Vagina (tissue), 2 donors: ENCODE measurements at places on chromosomes 4 and X. TPM values are rescaled to one million over a fixed set of nuclear protein-coding genes. Genes with fewer than 3 reads are reported as not detected.
A peak's percentile ranks its signal among the peaks of the same experiment; 100 is the strongest.

GRCh38 chr4:120130786-120131185 lies 64.1 kb upstream of the MAD2L1 start:
- H3K4me1 ChIP-seq, result no peaks in the 10 kb centered on the region
- H3K27me3 ChIP-seq, result no peaks in the 10 kb centered on the region
- DNase-seq, result no peak

GRCh38 chr4:155964016-155964891 lies 10.6 kb upstream of the CTSO start:
- H3K4me1 ChIP-seq, result no peaks in the 10 kb centered on the region
- peak overlapping the region; percentile 61 for H3K27ac ChIP-seq
- no peak overlapping the region for H3K4me3 ChIP-seq
- no peaks in the 10 kb centered on the region for H3K27me3 ChIP-seq

GRCh38 chr4:13892739-13893105 lies 265.2 kb upstream of the BOD1L1 start:
- no peaks in the 10 kb centered on the region for H3K27me3 ChIP-seq
- peaks cover 7% of the 10 kb centered on the region for H3K4me1 ChIP-seq
- no peaks in the 10 kb centered on the region for H3K36me3 ChIP-seq
- no peak for DNase-seq
- H3K27ac ChIP-seq, result no peak overlapping the region

GRCh38 chrX:124223524-124223923 lies 108.9 kb upstream of the TEX13D start:
- no peak for DNase-seq
- no peaks in the 10 kb centered on the region for H3K27me3 ChIP-seq
- no peaks in the 10 kb centered on the region for H3K36me3 ChIP-seq
- no peak overlapping the region for H3K4me3 ChIP-seq

DNA sequence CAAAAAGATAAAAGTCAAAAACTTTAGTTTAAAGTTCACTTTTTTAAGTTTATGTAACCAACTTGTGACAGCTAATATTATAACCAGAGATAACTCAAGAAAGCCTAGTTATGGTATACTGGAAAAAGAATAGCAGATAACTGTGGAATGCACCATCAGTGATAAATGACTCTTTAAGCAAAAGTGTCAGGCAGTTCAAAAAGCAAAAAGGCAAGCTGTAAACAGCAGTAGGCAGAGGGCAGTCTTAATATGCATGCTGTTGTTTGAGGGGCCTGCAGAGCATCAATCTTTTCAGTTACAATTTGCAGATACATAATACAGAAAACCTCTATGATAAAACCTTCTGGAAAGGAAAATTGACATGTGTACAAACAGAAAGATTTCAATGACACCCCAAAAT lies 81.8 kb upstream of the JADE1 start:
- H3K4me1 ChIP-seq, result no peaks in the 10 kb centered on the region
- no peak for DNase-seq
- H3K27me3 ChIP-seq, result no peaks in the 10 kb centered on the region
- H3K4me3 ChIP-seq, result no peak overlapping the region

GRCh38 chr4:24736066-24736465 lies 59.3 kb upstream of the SOD3 start:
- no peaks in the 10 kb centered on the region for H3K27me3 ChIP-seq
- no peaks in the 10 kb centered on the region for H3K4me1 ChIP-seq
- H3K27ac ChIP-seq, result no peak overlapping the region
- H3K36me3 ChIP-seq, result no peaks in the 10 kb centered on the region
- H3K4me3 ChIP-seq, result no peak overlapping the region
- DNase-seq, result no peak

DNA sequence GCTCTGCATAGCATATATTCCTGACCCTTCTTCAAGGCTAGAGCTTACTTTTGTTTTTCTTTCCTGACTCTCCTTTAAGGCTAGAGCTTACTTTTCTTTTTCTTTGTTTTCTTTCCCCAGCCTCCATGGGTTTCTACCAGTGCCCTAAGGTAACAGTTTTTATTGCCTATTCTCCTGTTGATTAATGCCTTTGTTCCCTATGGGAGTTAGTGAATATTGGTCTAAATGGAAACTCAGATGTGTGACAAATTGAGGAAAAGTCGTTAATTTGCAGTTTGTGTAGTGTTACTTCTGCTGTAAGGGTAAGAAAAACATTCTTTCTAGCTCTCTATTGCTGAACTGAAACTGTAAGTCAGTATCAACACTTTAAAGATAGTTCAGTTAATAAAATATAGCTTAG lies 358.7 kb downstream of the IL15 start:
- H3K27ac ChIP-seq, result no peak overlapping the region
- H3K4me3 ChIP-seq, result no peak overlapping the region
- H3K4me1 ChIP-seq, result no peaks in the 10 kb centered on the region
- no peaks in the 10 kb centered on the region for H3K27me3 ChIP-seq

GRCh38 chr4:94843216-94843615 lies 85.5 kb downstream of the BMPR1B start:
- H3K4me1 ChIP-seq, result no peaks in the 10 kb centered on the region
- H3K27ac ChIP-seq, result no peak overlapping the region
- DNase-seq, result no peak

- no peak for DNase-seq
- no peak overlapping the region for H3K4me3 ChIP-seq
- H3K27ac ChIP-seq, result no peak overlapping the region
Measured at GRCh38 chrX:27078371-27078770, 384.8 kb downstream of the PPP4R3C start.

DNA sequence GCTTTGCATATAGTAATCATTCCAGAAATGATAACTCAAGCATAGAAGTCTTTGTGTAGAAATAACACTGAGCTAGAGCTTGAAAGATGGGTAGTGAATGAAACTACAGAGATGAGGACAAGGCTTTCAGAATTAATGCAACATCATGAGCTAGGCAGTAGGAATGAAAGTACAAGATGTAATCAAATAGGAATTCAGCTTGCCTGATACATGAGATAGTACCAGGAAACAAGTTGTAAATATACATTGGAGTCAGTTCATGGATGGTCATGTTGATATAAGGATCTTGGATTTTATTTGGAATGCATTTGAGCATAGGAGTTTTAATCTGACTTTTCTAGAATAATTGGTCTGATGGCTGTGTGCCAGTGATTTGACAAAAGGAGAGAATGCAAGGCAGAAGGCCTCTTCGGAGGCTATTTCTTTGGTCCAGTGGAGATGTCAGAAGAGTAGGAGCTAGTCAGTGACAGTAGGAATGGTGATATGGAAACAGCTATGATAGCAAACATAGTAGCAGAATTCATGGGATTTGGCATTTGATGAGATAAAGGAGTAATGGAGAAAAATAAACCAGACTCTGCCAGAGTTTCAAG lies 206.4 kb upstream of the PACRGL start:
- no peak for DNase-seq
- H3K36me3 ChIP-seq, result peaks cover 3% of the 10 kb centered on the region
- no peaks in the 10 kb centered on the region for H3K27me3 ChIP-seq
- no peak overlapping the region for H3K27ac ChIP-seq
- H3K4me3 ChIP-seq, result no peak overlapping the region
- H3K4me1 ChIP-seq, result no peaks in the 10 kb centered on the region

- H3K36me3 ChIP-seq, result no peaks in the 10 kb centered on the region
- peaks cover 5% of the 10 kb centered on the region for H3K4me1 ChIP-seq
- H3K4me3 ChIP-seq, result no peak overlapping the region
- H3K27ac ChIP-seq, result no peak overlapping the region
Measured at GRCh38 chr4:40548256-40548655, 81.4 kb downstream of the RBM47 start.

GRCh38 chrX:43643201-43643600 lies 12.9 kb upstream of the MAOA start:
- H3K27me3 ChIP-seq, result no peaks in the 10 kb centered on the region
- no peak overlapping the region for H3K27ac ChIP-seq
- H3K4me3 ChIP-seq, result no peak overlapping the region
- H3K4me1 ChIP-seq, result peaks cover 8% of the 10 kb centered on the region

GRCh38 chrX:41827886-41828285 lies 95.5 kb downstream of the CASK start:
- H3K4me1 ChIP-seq, result peaks cover 4% of the 10 kb centered on the region
- no peak overlapping the region for H3K27ac ChIP-seq
- H3K4me3 ChIP-seq, result no peak overlapping the region

DNA sequence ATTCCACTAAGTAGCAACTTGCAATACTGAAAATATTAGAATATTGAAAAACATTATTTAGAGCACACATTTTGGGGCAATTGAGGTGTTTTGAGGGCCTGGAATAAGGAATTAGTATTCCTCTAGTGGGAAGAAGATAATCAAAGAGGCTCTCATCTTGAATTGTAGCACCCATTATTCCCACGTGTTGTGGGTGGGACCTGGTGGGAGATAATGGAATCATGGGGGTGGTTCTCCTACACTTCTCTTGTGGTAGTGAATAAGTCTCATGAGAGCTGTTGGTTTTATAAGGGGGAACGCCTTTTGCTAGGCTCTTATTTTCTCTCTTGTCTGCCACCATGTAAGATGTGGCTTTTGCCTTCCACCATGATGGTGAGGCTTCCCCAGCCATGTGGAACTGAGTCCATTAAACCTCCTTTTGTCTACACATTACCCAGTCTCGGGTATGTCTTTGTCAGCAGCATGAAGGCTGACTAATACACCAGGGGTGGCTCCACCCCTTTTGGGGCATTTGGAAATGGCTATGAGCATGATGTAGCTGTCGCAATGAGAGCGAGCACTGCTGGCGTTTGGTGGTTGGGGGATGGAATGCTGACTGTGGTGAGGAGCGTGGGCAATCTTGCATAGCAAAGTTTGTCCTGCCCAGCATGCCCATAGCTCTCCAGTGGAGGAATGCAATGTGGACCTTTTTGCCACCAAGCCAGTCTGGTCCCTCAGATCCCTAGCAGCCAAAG lies 308.2 kb downstream of the FRMPD4 start:
- DNase-seq, result no peak
- no peak overlapping the region for H3K4me3 ChIP-seq
- H3K4me1 ChIP-seq, result no peaks in the 10 kb centered on the region
- no peak overlapping the region for H3K27ac ChIP-seq
- no peaks in the 10 kb centered on the region for H3K27me3 ChIP-seq

DNA sequence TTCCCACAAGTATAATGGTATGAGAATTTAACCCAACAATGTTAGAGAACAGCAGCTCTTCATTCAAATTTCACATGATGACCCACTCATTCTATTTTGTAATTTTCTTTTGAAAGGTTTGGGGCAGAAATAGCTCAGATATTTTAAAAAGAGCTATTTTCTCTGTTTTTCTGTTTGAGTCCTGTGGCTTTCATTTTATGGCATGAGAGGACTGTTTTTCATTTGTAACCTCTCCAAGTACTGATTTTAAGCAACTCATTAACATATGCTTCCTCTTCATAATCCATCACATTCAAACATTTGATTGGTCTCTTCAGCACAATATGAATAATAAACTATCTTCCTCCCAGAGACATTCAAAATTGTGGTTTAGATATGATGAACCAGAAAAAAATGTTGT lies 129.0 kb upstream of the TEX13A start:
- H3K27ac ChIP-seq, result no peak overlapping the region
- H3K27me3 ChIP-seq, result no peaks in the 10 kb centered on the region
- no peak for DNase-seq
- H3K4me3 ChIP-seq, result no peak overlapping the region
- no peaks in the 10 kb centered on the region for H3K4me1 ChIP-seq
- H3K36me3 ChIP-seq, result no peaks in the 10 kb centered on the region

GRCh38 chr4:149999485-150000074 lies 78.7 kb upstream of the DCLK2 start:
- H3K27ac ChIP-seq, result no peak overlapping the region

GRCh38 chrX:70500826-70501225 lies 56.2 kb downstream of the DLG3 start:
- no peak overlapping the region for H3K27ac ChIP-seq
- H3K4me1 ChIP-seq, result no peaks in the 10 kb centered on the region
- no peaks in the 10 kb centered on the region for H3K27me3 ChIP-seq
- DNase-seq, result no peak
- H3K4me3 ChIP-seq, result no peak overlapping the region
- no peaks in the 10 kb centered on the region for H3K36me3 ChIP-seq

MID2 gene
- 25.5 TPM for total RNA-seq

GBA3 gene
- total RNA-seq, result not detected

CT45A10 gene
- not detected for total RNA-seq
